ENCODE measurements at places on chromosomes 2 and 18.

DNA sequence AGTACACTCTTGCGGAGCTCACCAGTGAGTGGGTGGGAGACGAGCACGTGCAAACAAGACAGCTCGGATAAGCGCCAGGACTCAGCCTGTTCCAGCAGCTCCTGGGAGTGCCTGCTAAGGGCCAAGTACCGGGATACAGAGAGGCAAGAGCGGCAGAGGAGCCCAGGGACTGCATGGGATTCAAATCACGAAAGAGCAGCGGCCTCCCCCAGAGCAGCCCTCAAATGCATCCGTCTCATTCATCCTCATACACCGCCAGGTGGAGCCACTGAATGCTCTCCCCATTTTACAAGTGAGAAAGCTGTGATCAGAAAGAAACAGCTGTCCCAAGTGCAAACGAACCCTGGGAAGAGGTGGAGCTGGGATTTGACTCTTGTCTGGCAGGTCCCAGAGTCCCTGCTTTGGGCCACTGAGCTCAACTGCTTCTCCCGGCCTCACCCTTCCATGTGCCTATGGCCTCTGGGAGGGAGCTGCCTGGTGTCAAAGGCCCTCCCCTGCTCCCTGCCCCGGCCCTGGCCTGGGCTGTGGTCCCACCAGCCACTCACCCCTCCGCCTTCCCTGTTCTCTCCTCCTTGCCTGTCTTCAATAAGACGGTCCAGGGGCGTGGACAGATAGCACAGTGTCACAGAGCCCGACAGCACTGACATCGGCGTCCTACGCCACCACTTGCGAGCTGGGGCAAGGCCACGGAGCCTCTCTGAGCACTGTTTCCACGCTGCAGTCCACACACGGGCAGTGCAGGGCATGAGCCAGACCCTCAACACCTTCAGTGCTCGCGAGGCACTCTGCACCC, 72.8 kb upstream of the TAF1B start:
- peak; percentile 66 for DNase-seq

GRCh38 chr2:44578471-44579093, 216.8 kb downstream of the CAMKMT start:
- no peak for DNase-seq

- DNase-seq: no peak
These were observed 903.7 kb downstream of the TDRD15 start for GRCh38 chr2:22027345-22028005.

- no peak for DNase-seq
These were observed 4.8 kb upstream of the NOTO start for GRCh38 chr2:73197579-73197978.

GRCh38 chr2:215427585-215427984, 8.3 kb downstream of the FN1 start:
- no peak for DNase-seq

- DNase-seq: no peak
These were observed 19.5 kb downstream of the MARCHF4 start for GRCh38 chr2:216352653-216353270.

- peak; percentile 27 for DNase-seq
These were observed 2114.6 kb upstream of the PIK3C3 start for GRCh38 chr18:39840406-39840805.

- no peak for DNase-seq
These were observed 1424.0 kb upstream of the PIK3C3 start for GRCh38 chr18:40531051-40531450.

DNA sequence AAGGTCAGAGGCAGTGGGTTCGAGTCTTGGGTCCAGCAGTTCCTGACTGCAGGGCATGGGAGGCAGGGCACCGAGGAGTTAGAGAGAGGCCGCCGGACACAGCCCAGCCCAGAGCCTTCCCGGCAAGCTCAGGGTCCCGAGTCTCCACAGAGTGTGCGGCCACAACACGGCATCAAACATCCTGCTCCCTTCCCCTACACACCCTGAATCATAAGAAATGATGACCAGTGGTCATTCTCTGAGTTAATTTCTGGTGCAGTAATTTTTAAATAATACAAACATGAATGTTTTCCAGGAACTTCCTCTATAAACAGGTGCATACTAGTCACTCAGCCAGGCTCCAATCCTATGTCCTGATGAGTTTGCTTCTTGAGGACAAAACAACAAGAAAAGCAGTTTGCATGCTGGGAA, 118.0 kb downstream of the PXDN start:
- DNase-seq: no peak

- no peak for DNase-seq
These were observed 130.8 kb downstream of the MAP4K4 start for GRCh38 chr2:101828257-101828656.

DNA sequence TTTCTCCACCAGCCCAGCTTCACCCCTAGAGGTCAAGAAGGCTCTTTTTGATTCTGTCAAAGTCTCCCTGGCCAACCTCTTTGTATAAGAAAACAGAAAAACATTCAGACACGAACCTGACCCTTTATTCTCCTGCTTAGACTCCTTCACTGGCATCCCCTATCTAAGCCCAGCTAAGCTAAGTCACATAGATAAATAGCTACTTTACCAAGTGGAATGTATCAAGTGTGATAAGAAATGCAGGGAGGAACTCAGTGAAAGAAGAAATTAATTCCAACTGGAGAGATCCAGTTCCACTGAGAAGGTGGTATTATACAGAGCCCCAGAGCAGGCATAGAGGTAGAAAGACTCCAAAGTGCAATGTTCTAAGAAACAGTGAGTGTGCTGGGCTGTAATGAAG, 489.5 kb downstream of the TNS1 start:
- DNase-seq: no peak

GRCh38 chr2:368386-368785, 80.5 kb upstream of the ALKAL2 start:
- DNase-seq: no peak

DNA sequence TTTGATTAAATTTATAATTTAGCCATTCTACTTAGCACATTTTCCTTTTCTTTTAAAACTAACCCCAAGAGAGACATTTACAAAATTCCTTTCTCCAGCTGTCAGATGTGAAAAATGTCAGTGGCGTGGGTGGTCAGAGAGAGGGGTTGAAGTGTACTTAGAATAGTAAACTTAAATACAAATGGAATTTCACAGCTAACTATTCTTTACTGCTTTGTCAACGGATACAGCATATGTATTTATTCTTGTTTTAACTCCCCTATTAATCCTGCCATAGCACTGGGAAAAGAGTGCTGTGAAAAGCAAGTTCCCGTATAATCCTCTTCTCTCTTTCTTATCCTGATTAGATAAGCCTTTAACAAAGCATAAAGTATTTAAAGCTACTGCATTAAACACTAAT, 191.4 kb upstream of the CHAC2 start:
- DNase-seq: no peak

GRCh38 chr2:173496746-173497145, 142.1 kb downstream of the CDCA7 start:
- DNase-seq: no peak

DNA sequence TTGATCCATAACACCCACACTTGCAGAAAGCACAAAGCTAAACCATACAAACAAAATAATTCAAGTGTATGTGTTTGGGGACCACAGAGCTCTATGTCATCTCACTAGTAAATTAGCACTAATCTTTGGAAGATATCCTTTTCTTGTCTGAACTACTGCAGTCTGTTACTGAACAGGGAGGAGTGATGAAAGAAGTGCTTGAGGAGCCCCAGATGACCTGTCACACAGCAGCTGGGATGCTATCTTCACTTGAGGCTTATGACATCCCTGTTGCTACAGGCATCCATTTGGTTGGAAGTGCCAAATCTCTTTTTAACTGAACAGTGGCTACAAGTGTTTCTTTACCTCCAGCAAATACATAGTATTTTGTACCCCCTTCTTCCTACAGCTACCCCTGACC, 386.3 kb upstream of the CHAC2 start:
- no peak for DNase-seq

- DNase-seq: no peak
These were observed 118.4 kb downstream of the ALK start for GRCh38 chr2:29802986-29803385.

- DNase-seq: no peak
These were observed 45.9 kb downstream of the PNO1 start for GRCh38 chr2:68203587-68203986.

GRCh38 chr2:109211315-109211714, 82.3 kb downstream of the SH3RF3 start:
- DNase-seq: no peak

DNA sequence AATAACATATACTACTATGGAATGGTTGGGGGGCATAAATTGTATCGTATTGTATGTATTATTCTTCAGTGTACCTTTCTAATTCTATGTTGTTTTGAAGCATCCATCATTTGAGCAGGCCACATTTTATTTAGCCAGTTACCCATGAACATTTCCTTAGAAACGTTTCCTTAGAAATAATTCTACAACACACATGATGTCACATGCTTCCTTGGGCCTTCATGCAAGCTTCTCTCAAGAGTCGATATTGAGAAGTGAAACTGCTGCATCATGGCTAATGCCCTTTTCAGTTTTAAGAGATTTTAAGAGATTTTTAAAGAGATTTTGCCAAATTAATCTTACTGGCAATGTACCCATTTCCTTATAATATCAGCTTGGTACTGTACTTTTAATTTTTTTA, 63.9 kb downstream of the ALPK2 start:
- DNase-seq: no peak

DNA sequence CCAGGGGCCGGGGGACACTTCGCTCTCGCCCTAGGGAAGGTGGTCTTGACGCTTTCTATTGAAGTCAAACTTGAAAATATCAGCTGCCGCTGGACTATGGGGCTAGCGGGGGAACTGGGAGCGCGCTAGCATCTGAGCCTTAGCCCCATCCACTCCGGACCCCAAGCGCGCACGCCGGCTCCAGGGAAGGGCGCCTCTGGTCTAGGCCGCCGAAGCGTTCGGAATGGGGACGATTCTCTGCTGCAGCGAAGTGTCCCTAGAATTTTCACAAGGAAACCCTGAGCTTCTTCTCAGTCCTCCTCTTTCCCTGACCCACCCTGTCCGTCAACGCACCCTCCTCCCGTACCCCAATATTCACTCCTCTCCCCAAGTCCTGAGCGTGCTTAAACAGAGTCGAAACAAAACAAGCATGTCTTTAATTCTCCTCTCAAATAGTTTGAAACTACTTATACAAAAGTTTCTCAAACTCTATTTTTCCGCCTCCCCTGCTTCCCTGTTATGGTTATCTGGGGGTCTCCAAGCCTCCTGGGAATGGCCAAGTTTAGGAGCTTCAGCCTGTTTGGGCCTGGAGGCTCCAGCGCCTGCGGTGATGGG, 5.0 kb downstream of the RAX start:
- DNase-seq: no peak

GRCh38 chr2:1397350-1397749, 15.9 kb upstream of the TPO start:
- DNase-seq: peak; percentile 26

DNA sequence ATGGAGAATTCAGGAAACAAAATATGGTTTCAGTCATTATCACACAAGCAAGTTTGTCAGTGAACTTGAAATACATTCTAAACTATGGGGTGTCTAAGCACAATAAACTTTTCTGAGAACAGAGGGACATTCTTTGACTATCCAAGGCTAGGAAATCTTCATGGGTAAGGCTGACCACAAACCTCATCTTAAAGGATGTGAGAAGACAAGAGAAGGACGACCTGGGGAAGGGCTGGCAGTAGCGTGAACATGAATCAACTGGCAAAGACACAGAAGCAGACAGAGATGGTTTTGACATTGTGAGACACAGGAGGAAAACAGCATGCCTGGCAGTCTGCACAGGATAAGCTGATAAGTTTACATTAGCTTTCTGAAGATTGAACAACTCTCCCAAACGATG, 752.4 kb upstream of the SLC8A1 start:
- no peak for DNase-seq

DNA sequence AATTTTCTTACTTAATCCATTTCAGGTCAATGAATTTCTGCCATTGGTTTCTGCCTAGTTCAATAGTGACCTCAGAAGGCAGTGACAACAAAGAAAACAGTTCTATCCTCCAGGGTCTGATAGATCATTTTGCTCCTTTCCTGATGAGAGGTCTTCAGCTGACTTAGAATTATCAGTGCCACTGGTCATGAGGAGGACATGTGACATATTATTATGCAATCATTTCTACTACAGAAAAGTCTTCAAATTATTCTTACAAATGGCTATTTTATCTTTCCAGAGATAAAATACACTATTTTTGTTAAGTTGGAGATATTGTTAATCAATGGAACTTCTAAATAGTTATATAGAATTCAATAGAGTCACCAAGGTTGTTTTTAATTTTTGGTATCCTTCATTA, 360.0 kb upstream of the GALNT5 start:
- no peak for DNase-seq

GRCh38 chr18:31513189-31513935, 15.4 kb downstream of the DSG2 start:
- DNase-seq: no peak

GRCh38 chr2:120174963-120175581, 48.1 kb downstream of the TMEM185B start:
- peak; percentile 78 for DNase-seq

DNA sequence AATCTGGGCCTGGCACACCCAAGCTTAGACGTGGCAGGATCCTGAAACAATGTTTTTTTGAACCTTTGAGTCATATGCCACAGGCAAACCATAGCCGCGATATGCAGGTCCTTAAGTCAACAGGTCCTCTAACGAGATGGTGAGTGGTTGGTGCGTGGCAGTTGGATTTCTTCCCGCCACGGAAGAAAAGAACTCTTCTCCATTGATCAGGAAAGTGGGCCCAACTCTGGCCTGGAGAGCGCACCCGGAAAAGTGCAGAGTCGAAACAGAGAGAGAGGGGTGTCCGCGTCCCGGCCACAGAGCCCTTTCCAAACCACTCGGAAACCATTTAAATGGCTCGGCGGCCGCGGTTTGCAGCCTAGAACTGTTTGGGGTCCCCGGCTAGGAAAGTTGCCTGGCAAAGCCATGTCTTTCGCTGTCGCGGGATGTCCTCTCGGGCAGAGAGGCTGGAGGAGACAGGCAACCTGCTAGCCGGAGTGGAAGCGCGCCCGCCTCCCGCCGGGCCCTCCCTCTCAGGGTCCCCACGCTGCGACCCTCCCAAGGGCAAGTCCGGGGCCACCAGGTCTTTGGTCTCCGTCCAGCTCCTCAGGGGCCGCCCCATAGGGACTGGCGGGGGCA, 777 bp downstream of the GALNT3 start:
- DNase-seq: no peak

- no peak for DNase-seq
These were observed 25.5 kb downstream of the ST8SIA5 start for GRCh38 chr18:46731316-46731715.

GRCh38 chr18:35941299-35941698, 31.2 kb upstream of the RMP24 start:
- no peak for DNase-seq

DNA sequence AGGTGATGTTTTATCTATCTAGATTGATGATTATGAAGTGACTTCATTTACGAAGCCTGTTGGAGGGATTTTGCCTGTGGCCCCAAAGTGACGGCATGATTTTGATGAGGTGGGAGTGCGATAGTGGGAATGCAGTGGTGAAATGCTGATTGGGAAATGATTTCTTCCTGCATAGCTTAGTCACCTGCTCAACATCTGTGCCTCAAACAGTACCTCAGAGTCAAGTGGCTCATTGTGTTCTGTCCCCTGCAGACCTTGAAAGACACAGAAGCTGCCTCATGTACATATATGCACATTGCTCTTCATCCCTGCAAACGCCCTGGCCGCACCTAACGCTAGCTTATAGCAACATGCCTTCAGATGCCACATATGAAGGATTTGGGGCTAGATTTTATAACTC, 201.2 kb downstream of the TPGS2 start:
- DNase-seq: no peak

- DNase-seq: no peak
These were observed 22.4 kb downstream of the MOGAT1 start for GRCh38 chr2:222693837-222694236.

GRCh38 chr2:207163053-207163755, 2.5 kb downstream of the KLF7 start:
- DNase-seq: no peak

Measured in hindlimb muscle (tissue), 1 donor.